Right renal cortex interstitium (tissue), 3 donors: ENCODE measurements at places on chromosomes 16 and 17. TPM values are rescaled to one million over a fixed set of nuclear protein-coding genes. Genes with fewer than 3 reads are reported as not detected.

CES3 gene
- 1.8 TPM for polyA plus RNA-seq

SEZ6L2 gene
- polyA plus RNA-seq: 9.0 TPM

TMIGD1 gene
- polyA plus RNA-seq: 0.75 TPM

RHBDL1 gene
- 0.58 TPM for polyA plus RNA-seq

TP53TG3B gene
- polyA plus RNA-seq: not detected

DNA sequence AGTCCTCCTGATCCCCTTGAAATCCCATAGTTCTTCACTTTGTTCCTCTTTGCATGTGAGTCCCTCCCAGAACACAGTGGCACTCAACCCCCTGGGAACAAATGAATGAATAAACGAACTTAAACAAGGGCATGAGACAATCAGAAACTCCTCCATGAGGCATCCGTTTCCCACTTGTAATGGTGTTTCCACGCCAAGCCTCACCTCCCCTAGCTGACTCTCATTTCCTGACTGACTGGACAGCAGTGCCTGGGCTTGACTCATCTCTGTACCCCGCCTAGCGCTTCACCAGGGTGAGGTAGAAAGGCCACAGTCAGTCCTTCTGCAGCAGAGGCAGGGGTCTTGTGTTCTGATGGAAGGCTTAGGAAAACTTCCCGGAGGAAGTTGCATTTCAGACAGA is 14.2 kb downstream of the KIF1C start:
- no peak for DNase-seq

DNA sequence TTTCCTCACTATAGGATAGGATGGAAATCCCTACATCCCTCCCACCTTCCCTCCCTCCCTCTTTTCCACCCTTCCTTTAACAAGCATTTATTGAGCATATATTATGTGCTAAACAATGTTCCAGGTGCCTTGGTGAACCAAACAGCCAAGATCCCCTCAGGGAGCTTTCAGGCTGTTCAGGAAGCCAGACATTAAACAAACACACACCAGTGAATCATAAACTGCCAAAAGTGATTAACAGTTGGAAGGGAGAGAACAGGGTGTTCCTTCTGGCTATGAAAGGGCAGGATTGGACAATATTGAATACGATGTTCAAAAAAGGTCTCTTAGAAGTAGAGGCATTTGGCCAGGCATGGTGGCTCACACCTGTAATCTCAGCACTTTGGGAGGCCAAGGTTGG is 22.8 kb upstream of the CNEP1R1 start:
- no peak for DNase-seq

DNA sequence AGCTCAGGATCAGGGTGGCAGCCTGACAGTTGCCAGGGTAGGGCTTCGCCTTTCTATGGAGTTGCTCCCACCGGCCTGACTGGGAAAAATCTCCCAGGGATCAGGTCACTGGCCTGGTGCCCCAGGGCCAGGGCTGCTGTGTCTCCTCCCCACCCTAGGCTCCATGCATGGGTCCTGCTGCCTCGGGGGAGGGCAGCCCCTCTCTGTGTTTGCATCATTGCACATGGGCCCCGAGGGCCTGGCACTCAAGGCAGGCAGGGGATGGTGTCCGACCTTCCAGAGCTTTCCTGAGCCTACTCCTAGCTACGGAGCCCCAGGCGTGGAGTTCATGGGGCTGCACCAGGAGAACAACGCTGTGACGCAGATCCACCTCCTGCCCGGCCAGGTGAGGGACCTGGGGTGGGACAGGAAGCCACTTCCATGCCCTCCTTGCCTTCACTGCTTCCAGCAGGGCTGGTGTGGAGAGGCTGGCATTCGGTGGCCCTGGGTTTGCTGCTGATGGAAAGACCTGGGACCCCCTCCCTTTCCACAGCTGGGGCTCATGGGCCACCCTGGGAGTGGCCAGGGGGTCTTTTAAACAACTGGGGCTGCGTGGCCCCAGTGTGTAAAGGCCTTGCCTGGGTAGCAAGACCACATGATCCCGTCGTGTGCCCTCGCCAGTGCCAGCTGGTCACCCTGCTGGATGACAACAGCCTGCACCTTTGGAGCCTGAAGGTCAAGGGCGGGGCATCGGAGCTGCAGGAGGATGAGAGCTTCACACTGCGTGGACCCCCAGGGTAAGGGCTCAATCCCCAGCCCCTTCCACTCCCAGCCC is 29.5 kb upstream of the MYO15B start:
- DNase-seq: no peak

GRCh38 chr16:19085679-19086200 is 18.3 kb downstream of the COQ7 start:
- no peak for DNase-seq

GRCh38 chr17:66349521-66350254 is 47.3 kb downstream of the PRKCA start:
- no peak for DNase-seq

GRCh38 chr17:76440751-76441362 is 12.1 kb downstream of the UBE2O start:
- no peak for DNase-seq

- DNase-seq: no peak
These were observed 11.5 kb downstream of the DLG4 start for GRCh38 chr17:7208027-7208571.
